ENCODE measurements at places on chromosomes 3 and 15.
A peak's percentile ranks its signal among the peaks of the same experiment; 100 is the strongest.

DNA sequence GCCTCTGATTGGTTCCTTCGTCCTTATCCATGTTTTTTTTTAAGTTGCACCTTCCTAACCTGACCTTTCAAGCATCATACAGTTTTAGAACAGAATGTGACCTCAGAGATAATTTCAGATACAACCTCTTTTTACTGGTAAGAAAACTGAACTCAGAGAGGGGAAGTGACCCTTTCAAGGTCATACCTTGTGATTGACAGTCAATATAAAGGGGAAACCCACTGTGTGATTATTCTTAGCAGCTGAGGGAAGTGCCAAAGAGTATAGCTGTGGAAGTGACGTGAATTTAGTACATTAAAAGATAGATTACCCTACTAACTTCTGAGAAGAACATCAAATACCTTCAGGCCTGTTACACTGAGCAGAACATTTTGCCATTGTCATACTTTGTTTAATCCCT lies 319.4 kb downstream of the NEK10 start:
- H3K27me3 ChIP-seq, result no peaks in the 10 kb centered on the region
- H3K4me1 ChIP-seq, result no peaks in the 10 kb centered on the region
- DNase-seq, result no peak

GRCh38 chr15:48654801-48655200 lies 9.3 kb upstream of the FBN1 start:
- H3K27me3 ChIP-seq, result no peaks in the 10 kb centered on the region
- H3K4me3 ChIP-seq, result no peak overlapping the region
- no peaks in the 10 kb centered on the region for H3K4me1 ChIP-seq
- DNase-seq, result no peak
- peak overlapping the region; percentile 66 for H3K27ac ChIP-seq

- DNase-seq, result no peak
- no peak overlapping the region for H3K27ac ChIP-seq
- H3K4me3 ChIP-seq, result no peak overlapping the region
These were observed 201.8 kb upstream of the KCNH8 start for GRCh38 chr3:18946524-18946923.

DNA sequence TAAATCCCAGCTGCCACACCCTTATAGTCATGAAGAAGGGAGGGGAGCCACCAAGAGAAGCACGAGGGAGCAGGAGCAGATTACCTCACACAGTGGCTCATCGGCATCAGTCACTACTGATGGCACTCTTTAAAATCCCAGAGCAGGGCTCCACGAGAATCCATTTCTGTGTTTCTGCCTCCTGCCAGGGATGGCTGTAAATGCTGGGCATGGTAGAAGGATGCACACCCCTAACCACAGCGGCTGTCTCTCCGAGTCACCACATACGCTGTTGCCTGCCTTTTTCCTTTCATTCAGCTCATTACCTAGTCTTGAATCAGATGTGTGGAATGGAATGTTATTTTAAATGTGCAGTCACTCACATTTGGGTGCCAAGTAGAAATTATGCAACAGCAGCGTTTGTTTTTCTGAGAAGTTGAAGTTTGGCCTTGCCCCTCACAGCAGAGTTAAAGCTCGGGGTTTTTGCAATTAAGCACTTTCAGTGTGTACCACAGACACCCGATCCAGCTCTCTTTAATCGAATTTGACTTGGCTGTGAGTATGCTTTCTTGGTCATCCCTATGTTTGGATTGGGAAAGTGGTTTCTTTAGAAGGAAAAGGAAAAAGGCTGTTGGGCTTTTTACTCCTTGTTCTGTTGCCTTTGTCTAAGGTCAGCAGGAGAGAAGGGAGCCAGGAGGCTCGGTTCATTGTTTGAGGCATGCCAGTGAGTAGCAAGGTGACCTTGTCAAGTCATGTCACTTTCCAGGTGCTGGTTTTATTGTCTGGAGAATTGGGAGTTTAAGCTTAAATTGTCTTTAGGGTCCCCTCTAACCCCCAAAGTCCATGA lies 284.2 kb upstream of the TPM1 start:
- H3K27me3 ChIP-seq, result no peaks in the 10 kb centered on the region
- H3K4me1 ChIP-seq, result no peaks in the 10 kb centered on the region
- no peak for DNase-seq
- no peaks in the 10 kb centered on the region for H3K36me3 ChIP-seq
- peak overlapping the region; percentile 85 for H3K27ac ChIP-seq

DNA sequence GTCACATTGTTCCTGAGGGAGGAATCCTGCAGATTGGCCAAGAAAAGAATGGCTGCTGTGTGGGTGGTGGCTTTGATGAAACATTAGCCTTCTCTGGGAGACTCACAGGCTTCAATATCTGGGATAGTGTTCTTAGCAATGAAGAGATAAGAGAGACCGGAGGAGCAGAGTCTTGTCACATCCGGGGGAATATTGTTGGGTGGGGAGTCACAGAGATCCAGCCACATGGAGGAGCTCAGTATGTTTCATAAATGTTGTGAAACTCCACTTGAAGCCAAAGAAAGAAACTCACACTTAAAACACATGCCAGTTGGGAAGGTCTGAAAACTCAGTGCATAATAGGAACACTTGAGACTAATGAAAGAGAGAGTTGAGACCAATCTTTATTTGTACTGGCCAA lies 6.1 kb downstream of the PTX3 start:
- no peaks in the 10 kb centered on the region for H3K36me3 ChIP-seq
- peaks cover 6% of the 10 kb centered on the region for H3K4me1 ChIP-seq
- DNase-seq, result no peak
- no peak overlapping the region for H3K4me3 ChIP-seq

- no peaks in the 10 kb centered on the region for H3K4me1 ChIP-seq
- no peaks in the 10 kb centered on the region for H3K36me3 ChIP-seq
- no peaks in the 10 kb centered on the region for H3K27me3 ChIP-seq
- H3K27ac ChIP-seq, result no peak overlapping the region
- no peak overlapping the region for H3K4me3 ChIP-seq
- no peak for DNase-seq
These were observed 68.2 kb downstream of the RAB11A start for GRCh38 chr15:65937476-65937875.

DNA sequence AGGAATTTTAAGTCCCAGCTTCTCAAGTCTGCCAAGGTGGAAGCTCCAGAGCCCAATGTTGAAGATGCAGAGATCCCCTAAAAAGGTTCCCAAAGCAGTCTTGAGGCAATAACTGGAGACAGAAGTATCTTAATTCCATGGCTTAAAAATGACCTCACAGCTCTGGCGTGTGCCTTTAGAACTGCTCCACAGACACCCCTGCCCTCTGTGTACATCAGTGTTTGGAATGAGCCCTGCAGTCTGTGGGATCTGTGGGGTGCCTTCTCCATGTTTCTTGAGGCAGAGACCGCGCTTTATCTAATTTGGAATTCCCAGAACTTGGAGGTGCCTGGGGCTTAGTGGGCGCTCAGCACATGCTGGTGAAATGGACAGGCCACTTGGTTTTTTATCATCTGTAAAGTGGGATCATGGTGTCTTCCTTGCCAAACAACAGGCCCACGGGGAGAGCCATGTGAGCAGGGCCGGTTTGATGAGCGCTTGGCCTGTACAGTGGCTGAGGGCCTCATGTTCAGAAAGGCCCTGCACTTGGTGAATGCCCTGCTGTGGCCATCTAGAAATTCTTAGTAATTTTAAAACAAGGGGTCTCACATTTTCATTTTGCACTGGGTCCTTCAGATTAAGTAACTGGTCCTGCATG lies 7.1 kb downstream of the ITGA11 start:
- no peaks in the 10 kb centered on the region for H3K4me1 ChIP-seq
- no peak for DNase-seq
- H3K36me3 ChIP-seq, result no peaks in the 10 kb centered on the region
- H3K27me3 ChIP-seq, result no peaks in the 10 kb centered on the region
- H3K4me3 ChIP-seq, result no peak overlapping the region
- no peak overlapping the region for H3K27ac ChIP-seq

DNA sequence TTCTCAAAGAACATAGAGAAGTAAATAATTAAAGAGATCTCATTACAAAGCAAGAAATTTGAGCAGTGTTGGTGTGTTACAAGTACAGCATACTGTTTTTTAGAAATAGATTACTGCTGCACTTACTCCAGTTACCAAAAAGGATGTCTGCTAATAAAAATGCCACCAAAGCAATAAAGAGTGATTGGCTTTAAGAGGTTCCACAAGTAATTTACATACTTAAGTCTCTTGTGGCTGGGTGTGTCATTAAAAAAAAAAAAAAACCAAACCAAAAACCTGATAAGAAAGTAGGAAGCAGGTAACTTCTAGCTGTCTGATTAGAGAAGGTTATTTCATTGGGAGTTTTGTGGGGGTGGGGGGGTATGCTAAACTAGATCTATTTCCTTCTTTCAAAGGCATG lies 15.2 kb downstream of the RAB11A start:
- no peak overlapping the region for H3K27ac ChIP-seq
- no peak for DNase-seq
- no peak overlapping the region for H3K4me3 ChIP-seq
- H3K27me3 ChIP-seq, result no peaks in the 10 kb centered on the region

DNA sequence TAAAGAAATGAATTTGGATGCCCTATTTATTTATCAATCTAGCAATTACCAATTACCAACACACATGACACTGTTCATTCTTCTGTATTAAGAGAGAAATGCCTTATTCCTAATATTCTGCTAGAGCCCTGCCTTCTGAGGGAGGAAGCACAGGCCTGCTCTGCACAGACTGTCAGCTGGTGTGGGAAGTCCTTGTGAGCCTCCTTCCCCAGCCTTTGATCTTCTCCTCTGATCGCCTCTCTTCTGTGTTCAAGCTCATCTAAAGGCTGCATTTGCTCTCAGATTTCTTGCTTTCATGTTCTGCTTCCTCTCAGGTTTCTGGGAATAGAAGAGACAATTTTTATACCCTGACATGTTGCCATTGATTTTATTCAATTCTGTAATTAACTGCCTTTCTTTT lies 290.6 kb upstream of the UMPS start:
- H3K27me3 ChIP-seq, result no peaks in the 10 kb centered on the region
- no peak overlapping the region for H3K27ac ChIP-seq
- H3K36me3 ChIP-seq, result no peaks in the 10 kb centered on the region
- no peak for DNase-seq

GRCh38 chr3:53694666-53695323 lies 151.4 kb downstream of the CHDH start:
- H3K27ac ChIP-seq, result no peak overlapping the region
- no peak for DNase-seq
- no peaks in the 10 kb centered on the region for H3K4me1 ChIP-seq
- H3K4me3 ChIP-seq, result no peak overlapping the region
- no peaks in the 10 kb centered on the region for H3K36me3 ChIP-seq

DNA sequence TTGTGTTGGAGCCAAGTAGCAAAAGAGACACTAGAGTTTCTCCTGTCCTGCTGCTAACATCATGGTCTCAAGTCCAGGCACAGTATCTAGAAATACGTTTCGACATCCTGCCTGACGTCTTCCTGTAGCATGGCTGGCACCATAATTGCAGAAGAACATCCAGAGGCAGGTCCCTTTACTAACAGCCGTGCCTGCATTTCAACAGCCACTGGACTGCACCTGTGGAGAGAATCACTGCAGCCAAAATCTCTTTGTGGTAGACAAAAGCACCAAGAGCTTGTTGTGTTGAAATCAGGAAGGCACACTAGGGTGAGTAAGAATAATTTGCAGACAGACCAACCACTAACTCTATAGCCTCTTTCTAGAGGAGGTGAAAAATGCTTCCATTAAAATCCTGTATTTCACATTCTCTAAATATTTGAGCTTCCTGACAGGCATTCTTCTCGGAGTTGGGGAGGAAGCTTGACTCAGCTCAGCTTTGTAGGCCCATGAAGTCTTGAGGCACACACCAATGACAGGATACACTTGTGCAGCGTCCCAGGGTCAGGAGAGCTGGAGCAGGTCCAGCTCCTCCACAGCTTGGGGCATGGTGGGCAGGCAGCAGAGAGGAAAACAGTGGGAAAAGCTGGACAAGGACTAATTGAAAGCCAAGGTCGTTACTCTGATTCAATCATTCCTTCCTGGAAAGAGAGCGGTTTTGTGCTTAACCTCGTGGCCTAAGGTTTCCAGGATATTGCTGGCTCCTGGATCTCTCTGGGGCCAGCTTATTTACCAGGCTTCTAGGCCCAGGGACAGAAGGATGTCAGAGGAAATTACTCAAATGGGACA lies 244.9 kb downstream of the FAM43A start:
- H3K36me3 ChIP-seq, result no peaks in the 10 kb centered on the region
- H3K4me1 ChIP-seq, result peaks cover 9% of the 10 kb centered on the region
- no peak overlapping the region for H3K4me3 ChIP-seq
- H3K27me3 ChIP-seq, result no peaks in the 10 kb centered on the region
- peak overlapping the region; percentile 67 for H3K27ac ChIP-seq
- DNase-seq, result no peak

GRCh38 chr15:57472861-57473260 lies 96.6 kb downstream of the CGNL1 start:
- no peak overlapping the region for H3K4me3 ChIP-seq
- no peaks in the 10 kb centered on the region for H3K4me1 ChIP-seq
- H3K36me3 ChIP-seq, result no peaks in the 10 kb centered on the region
- no peaks in the 10 kb centered on the region for H3K27me3 ChIP-seq

DNA sequence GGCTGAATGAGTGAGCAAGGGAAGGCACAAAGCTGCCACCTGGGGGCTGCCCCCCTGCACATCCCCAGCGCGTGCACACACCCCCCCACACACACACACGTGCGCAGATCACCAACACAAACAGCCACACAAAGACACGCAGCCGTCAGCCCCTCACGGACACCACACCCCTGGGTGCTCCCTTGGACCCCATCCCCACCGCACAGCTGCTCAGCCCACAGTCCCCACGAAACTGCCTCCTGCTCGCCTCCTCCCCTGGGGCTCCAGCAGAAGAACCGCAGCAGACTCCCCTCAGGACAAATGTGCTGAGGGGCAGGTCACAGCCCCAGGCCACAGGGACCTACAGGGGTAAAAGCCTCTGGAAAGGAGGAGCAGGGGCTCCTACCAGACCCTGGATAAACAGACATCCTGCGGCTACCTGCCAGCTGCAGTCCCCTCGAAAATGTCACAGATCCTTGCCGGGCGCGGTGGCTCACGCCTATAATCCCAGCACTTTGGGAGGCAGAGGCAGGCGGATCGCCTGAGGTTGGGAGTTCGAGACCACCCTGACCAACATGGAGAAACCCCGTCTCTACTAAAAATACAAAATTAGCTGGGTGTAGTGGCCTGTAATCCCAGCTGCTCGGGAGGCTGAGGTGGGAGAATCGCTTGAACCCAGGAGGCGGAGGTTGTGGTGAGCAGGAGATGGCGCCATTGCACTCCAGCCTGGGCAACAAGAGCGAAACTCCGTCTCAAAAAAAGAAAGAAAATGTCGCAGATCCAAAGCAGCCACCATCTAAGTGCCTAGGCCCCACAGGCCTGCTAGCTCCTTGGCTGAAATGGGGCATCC lies 6.5 kb downstream of the TWF2 start:
- H3K36me3 ChIP-seq, result peaks cover 6% of the 10 kb centered on the region
- H3K27ac ChIP-seq, result peak overlapping the region; percentile 1
- H3K4me1 ChIP-seq, result peaks cover 13% of the 10 kb centered on the region
- DNase-seq, result no peak
- no peaks in the 10 kb centered on the region for H3K27me3 ChIP-seq
